Right ventricle myocardium inferior (tissue), 1 donor: ENCODE measurements at places on chromosomes 6 and 20. TPM values are rescaled to one million over a fixed set of nuclear protein-coding genes. Genes with fewer than 3 reads are reported as not detected.

Gene TUBB1
- 0.27 TPM for total RNA-seq

GRCh38 chr6:109447878-109448555, 7.5 kb downstream of the SMPD2 start:
- DNase-seq = no peak

GRCh38 chr20:17925141-17925939, 43.3 kb downstream of the SNX5 start:
- DNase-seq = no peak

Gene SIRPB2
- 4.0 TPM for total RNA-seq
